ENCODE measurements at places on chromosomes 13 and 19. TPM values are rescaled to one million over a fixed set of nuclear protein-coding genes. Genes with fewer than 3 reads are reported as not detected.

GRCh38 chr19:43776286-43776685 lies 4.5 kb downstream of the KCNN4 start:
- no peak for DNase-seq

DNA sequence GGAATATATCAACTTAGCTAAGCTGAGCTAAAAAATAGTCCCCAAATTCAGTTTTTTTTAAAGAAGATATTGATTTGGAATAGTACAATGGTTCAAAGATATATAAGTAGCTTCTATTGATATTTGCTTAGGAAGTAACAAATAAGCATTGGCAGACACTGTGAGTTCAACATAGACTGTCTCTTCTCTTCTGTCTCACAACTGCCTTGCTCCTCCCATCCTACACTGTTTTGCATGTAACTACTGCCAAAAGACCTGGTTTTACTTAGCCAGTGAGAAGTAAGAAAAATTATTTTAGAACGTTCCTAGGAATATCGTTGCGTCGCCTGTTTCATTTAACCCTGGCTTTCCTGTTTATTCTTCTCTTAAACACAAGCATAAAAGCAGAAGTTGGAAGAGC lies 859.0 kb upstream of the SPRY2 start:
- no peak for DNase-seq

Gene REXO1
- polyA plus RNA-seq, result 23.3 TPM

- DNase-seq, result no peak
Observed at GRCh38 chr13:113509989-113510388, 19.5 kb upstream of the DCUN1D2 start.

Gene LHB
- polyA plus RNA-seq, result not detected

Gene CDX2
- polyA plus RNA-seq, result not detected

- no peak for DNase-seq
Observed at GRCh38 chr19:53961523-53962356, 997 bp upstream of the CACNG8 start.

GRCh38 chr13:24179486-24179850 lies 18.9 kb downstream of the SPATA13 start:
- DNase-seq, result no peak

- no peak for DNase-seq
Observed at GRCh38 chr13:99514801-99515200, 13.5 kb downstream of the TM9SF2 start.

DNA sequence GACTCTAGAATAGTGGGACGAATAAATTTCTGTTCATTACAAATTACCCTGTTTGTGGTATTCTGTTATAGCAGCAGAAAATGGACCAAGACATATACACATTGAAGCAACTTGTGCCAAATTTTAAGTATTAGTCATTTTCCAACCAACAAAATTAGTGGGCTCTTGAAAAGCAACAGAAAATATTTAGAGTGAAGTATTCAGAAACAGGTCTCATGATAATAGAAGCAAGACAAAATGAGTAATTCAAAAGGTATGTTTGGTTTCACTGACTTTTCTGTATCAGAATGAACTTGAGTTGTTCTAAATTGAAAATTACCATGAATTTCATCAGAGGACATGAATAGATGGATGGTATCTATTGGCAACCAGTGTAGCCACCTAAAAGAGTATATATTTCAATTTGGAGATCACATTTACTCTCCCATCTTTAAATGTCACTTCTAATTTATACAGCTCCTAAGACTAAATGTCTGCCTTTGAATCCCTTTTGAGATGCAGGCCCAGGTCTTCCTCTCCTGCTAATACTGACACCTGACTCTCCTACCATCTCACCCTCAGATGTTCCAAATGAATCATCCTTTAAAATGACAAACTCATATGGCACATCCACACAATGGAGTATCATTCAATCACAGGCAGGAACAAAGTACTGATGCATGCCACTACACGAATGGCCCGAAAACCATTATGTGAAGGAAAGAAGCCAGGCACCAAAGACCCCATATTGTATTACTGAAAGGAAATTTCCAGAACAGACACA lies 40.7 kb upstream of the DOCK9 start:
- DNase-seq, result no peak

All from renal cortex interstitium (tissue), 15 donors.